ENCODE measurements at places on chromosomes 11 and 22.

DNA sequence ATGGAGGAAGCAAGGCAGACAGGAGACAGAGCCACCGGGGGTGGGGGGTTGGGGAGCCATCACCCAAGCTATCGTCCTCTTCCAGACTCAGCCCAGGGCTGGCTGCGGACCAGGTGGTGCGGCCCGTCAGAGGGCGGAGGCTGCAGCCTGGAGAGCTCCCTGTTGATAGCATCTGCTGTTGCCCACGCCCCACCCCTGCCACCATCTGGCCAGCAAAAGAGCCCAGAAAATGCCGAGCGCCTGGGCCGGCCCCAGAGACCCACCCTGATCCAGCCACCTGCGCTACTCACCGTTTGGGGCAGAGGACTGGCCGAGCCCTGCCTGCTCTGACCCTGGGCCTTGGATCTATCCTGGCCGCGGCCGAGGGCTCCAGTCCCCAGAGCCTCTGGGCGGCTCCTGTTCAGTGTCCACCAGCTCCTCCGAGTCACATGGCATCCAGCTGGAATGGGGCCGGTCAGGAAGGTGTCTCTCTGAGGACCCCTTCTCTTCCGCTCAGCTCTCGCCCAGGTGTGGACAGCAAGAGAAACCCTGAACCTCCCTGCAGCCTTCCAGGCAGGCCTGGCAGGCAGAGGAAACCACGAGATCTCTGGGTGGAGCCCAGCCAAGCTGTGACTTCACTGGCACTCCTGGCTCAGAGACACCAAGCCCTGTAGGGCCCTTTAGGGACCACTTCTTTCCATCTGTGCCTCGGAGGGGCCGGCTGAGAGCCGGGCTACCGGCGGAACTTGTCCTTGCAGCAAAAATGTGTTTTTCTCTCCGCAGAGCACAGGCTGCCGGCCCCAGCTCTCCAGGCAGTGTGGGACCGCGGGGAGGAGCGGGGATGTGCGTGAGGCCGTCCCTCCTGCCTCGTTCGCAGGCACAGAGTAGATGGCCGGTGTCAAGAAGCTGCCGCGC lies at the start of gene MRGPRE:
MRGPRE (minus strand) TSS at position 567 of the 894 bp plus-strand sequence. CDS start 3,618 bp downstream, outside the sequence.
- DNase-seq: no peak

- DNase-seq: no peak
Measured at GRCh38 chr11:130871616-130872015, 44.7 kb downstream of the SNX19 start.

- DNase-seq: no peak
Measured at GRCh38 chr11:82523141-82523540, 210.5 kb downstream of the FAM181B start.

DNA sequence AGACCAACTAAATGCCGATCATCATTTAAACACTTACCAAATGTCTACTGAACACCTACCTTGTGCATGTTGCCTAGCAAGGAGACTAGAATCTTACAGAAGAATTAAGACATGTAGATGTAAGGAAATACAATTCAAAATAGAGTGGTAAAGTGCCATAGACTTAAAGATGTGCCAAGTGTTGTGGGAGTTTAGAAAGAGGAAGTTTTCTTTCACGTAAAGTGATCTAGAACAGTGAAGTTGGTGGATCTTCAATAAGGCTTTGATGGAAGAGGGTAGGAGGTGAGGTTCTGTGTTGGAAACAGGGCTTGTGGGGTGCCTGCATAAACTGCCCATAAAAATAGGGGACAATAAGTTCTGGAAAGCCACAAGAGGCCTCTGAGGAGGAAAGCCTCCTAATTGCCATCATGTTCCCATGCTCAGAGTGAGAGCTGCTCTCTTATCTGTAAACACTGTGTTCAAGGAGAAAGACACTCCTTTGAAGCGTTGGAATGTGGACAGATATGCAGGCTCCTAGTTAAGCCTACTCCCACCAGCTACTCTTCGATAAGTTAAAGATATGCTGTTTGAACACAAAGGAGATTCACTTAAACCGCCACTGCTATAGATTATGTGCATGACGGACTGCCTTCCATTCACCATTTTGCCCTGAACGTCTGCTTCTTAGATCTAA lies 66.7 kb downstream of the HSD17B12 start:
- no peak for DNase-seq

DNA sequence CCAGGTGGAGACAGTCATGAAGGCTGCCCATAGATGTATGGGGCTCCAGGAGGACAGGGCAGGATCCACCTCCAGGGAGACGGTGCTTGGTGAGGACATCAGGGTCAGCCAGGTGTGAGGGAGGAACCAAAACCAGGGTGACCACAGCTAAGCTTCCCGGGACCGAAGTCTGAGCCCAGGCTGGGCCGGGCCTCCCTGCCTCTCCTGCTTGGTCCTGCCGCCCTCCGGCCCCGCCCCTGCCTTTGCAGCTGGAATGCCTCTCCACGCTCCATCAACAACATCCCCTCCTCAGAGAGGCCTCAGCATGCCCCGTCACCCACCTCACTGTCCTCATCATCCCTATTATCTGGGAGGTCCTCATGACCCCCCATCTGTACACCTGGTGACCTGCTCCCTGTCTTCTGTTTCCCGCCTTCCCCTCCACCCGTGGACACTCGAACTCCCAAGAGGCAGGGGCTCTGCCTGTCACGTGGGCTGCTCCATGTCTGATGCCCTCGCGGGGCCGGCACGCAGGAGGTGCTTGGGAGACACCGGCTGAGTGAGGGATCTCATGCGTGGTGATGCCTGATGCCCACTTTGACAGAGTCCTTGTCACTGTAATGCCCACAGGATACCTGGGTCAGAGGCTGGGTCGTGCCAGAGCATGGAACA lies 59.4 kb downstream of the RTL6 start:
- DNase-seq: no peak

DNA sequence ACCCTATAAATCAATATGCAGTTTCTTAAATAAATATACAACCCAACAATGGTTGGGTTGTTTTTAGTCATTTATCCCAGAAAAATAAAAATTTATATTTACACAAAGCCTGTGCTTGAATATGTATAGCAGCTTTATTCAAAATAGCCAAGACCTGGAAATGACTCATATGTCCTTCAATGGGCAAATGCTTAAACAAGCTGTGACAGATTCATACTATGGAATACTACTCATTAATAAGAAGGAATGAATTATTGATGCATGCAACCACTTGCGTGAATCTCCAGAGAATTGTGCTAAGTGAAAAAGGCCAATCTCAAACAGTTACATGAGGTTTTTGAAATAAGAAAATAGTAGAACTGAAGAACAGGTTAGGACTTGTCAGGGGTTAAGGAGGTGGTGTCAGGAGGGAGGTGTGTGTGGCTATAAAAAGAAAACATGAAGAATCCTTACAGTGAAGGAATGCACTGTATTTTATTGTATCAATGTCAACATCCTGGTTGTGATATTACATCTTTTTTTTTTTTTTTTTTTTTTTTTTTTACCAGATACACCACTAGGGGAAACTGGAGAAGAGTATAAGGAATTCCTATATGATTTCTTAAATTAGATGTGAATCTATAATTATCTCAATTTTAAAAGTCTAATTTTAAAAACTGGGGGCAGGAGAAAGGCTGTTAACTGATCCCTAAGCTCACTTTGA lies 82.4 kb upstream of the CD44 start:
- no peak for DNase-seq

DNA sequence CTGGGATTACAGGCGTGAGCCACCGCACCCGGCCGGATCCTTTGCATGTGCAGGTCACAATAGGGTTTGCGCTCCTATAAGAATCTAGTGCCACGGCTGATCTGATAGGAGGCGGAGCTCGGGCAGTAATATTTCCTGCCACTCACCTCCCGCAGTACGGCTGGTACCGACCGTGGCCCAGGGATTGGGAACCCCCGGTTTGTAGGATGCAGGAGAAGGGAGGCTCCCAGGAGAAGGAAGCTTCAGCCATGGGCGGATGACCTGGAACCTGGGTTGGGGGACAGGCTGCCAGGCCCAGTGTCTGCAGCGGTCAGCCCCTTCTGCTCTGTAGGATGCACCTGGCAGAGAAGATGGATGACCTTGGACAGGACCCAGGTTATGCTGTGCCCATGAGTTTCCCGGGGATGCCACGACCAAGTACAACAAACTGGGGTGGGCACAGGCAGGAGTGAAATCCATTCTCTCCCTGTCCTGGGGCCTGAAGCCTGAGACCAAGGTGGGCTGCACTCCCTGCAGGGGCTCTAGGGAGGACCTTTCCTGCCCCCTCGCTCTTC lies 818.9 kb downstream of the BRD1 start:
- no peak for DNase-seq

- DNase-seq: no peak
Measured at GRCh38 chr11:104858882-104859775, 39.1 kb downstream of the CASP12 start.

DNA sequence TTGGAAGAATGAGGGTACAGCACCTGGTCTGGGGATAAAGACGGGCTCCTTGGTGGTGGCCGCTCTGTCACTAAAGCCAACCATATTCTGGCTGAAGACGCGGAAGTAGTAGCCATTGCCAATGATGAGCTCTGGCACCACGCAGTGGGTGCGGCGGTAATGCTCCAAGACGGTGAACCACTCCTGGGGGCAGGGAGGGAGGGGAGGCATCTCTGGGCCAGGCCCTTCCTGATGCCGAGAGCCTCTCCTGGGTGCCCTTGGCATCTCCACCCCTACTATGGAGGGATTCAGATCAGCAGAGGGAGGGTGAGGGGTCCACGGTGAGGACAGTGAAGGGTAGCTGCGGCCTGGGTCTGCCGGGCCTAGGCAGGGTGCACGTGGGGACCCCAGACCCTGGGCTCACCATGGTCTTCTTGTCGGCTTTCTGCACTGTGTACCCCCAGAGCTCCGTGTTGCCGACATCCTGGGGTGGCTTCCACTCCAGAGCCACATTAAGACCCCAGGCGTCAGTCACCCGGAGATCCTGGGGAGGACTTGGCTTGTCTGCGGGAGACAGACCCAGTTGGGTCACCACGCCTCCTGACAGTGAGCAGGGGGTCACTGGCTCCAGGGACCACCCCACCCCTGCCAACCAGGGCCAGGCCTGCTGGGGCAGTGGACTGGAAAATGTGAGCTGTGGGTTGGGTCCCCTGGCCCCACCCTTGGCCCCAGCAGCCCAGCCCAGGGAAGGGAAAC lies 19.5 kb downstream of the MYBPC3 start:
- DNase-seq: no peak

GRCh38 chr22:43273902-43274484 lies 69.2 kb downstream of the SCUBE1 start:
- peak; percentile 43 for DNase-seq

- DNase-seq: no peak
Measured at GRCh38 chr11:121119440-121119839, 18.4 kb downstream of the TECTA start.

- no peak for DNase-seq
Measured at GRCh38 chr11:117466966-117467365, 139.3 kb downstream of the CEP164 start.

DNA sequence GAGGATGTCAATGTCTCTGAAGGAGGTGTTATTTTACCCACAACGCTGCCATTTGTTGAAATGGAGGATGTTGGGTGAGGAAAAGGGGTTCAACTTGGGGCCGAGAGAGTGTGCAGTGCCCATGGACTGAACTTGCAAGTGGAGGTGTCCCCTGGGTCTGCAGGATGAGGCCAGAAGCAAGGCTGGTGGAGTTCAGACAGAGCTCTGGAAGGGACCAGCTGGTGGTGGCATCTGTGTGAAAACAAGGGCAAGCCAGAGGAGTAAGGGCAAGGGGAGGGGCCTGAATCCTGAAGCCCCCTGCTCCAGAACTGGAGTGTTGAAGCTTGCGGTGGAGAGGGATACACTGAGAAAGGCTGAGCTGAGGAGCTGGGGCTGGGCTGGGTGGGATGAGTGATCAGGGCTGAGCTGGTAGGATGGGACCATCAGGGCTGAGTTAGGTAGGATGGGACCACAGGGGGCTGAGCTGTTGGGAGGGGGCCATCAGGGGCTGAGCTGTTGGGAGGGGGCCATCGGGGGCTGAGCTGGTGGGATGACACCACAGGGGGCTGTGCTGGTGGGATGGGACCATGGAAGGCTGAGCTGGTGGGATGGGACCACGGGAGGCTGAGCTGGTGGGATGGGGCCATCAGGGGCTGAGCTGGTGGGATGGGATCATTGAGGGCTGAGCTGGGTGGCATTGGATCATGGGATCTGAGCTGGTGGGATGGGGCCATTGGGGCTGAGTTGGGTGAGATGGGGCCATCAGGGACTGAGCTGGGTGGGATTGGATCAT lies 13.4 kb upstream of the CTSD start:
- DNase-seq: no peak

All from CD8-positive, alpha-beta memory T cell (primary cell).